Peyer's patch (tissue), 4 donors: ENCODE measurements at places on chromosomes 6 and 20. TPM values are rescaled to one million over a fixed set of nuclear protein-coding genes. Genes with fewer than 3 reads are reported as not detected.

DNA sequence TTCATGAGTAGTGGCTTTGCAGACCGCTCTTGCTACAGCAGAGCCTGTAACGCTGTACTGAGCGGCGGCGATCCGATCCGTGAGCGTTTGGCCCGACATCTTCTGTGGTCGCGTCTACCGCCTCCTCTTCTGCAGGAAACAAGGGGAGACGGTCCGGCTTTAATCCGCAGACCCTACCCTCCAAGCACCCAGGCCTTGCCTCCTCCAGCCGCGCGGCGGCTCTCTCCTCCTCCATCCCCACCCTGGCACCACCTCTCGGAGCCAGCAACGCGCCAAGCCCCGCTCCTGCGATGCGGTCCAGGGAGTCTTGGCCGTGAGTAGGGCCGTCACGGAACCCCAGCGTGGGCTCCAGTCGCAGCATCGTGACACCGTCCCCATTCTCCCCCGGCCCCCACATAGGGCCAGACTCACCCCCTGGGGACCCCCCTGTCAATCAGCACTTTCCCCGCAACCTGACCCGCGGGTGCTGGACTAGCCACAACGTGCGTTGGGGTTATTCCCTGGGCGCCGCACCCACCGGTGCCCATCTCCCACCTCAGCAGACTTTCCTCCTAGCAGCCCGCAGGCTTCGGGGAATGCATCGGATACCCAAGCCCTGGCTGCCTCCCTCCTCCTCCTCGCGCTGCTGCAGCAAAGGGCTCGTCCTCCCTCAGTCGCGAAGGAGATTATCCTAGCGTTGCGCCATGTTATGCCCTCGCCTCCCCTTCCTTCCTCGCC, 914 bp downstream of the SNAP91 start:
- H3K4me1 ChIP-seq: no peaks in the 10 kb centered on the region
- H3K36me3 ChIP-seq: no peaks in the 10 kb centered on the region
- H3K27ac ChIP-seq: no peak overlapping the region
- DNase-seq: no peak

FAM120B gene
- total RNA-seq: 50.3 TPM

- peak overlapping the region; percentile 22 for H3K27ac ChIP-seq
- no peaks in the 10 kb centered on the region for H3K36me3 ChIP-seq
- H3K27me3 ChIP-seq: no peaks in the 10 kb centered on the region
- no peak for DNase-seq
- no peak overlapping the region for H3K4me3 ChIP-seq
These were observed 150.7 kb downstream of the PKHD1 start for GRCh38 chr6:51936531-51937290.

DNA sequence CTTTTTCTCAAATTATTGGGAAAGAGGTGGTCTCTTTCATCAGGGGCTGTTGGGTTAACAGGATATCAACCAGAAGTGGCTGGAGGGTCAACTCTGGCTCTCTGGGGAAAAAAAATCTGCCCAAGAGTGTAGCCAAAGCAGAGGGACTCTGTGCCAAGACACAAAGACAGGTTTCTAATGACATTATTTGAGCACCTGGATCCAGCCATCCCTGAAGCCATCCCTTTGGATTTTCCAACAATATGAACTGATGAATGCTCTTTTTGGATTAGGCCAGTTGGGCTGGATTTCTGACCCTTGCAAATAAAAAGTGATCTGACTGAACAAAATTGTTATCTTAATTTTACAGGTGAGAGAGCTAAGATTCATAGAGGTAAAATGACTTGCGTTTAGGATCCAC, 88.7 kb downstream of the KCNB1 start:
- no peaks in the 10 kb centered on the region for H3K36me3 ChIP-seq
- H3K27ac ChIP-seq: no peak overlapping the region
- no peaks in the 10 kb centered on the region for H3K27me3 ChIP-seq
- no peak for DNase-seq
